ENCODE measurements at places on chromosomes 13 and 19.

GRCh38 chr13:99320693-99321481 is 13.7 kb upstream of the GPR183 start:
- no peak for DNase-seq

- no peak for DNase-seq
These were observed 7.7 kb downstream of the IRF2BP1 start for GRCh38 chr19:45878043-45878794.

DNA sequence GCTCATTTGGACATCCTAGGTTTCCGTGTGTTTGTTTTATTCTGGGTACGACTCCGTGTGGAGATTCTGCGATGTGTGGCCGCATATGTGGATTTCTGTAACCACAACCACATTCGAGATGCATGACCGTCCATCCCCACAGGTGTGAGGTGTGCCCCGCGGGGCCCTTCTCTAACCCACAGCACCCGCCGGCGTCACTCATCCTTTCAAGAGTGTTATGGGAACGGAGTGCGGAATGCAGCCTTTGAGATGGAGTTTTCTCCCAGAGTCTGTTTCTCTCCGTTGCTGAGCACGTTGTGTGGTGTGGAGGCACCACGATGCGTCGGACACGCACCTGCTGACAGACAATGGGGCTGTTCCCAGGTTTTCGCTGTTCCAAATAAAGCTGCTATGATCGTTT is 40.0 kb downstream of the C13orf46 start:
- DNase-seq = no peak

DNA sequence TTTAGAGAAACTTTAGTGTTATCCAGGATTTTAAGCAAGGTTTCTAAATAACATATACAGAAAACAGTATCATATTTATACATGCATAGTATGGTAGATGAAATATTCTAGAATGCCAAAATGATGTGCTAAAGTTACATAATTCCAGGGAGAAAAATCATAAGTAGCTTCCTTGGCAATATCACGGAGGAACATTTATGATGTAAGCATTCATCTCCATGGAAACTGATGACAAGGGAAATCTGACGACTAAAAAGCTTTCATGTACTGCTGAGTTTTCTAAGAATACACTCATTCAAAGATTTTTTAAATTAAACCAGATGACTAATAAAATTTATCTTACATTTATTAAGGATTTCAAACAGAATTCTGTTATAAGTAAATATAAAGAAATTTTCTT is 4.7 kb downstream of the TEX30 start:
- DNase-seq = no peak

GRCh38 chr13:81018936-81019335 is 678.0 kb upstream of the SPRY2 start:
- no peak for DNase-seq

DNA sequence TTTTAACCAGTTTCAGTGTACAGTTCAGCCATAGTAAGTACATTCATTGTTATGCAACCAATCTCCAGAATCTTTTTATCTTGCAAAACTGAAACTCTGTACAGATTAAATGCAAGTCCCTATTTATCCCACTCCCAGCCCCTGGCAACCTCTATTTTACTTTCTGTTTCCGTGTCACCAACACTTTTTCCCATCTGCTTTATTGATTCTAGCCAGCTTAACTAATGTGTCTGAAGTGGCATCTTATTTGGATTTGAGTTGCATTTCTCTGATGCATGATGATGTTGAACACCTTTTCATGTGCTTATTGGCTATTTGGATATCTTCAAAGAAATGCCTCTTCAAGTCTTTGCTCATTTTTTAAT is 18.9 kb downstream of the SPATA13 start:
- DNase-seq = no peak

DNA sequence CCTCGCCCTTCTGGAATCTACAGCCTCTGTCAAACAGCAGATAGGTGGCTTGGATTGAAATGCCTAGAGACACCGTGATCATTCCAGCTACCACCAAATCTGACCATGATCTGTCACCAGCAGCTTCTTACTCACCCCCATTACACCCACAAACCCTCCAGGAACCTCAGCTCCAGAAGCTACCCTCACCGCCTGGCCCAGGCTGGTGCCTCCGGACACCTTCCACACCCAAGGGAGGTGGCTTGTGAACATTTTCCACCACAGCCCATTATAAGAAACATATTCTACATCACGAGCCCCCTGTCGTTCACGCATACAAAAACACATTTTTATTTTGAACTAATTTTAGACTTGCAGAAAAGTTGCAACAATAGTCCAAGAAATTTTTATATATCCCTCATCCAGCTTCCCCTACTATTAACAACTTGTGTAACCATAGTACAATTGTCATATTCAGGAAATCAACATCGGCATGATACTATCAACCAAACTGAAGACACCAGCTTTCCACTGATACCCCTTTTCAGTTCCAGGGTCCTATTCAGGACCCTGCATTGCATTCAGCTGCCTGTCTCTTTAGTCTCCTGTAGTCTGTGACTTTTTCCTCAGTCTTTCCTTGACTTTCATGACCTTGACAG is 15.4 kb upstream of the UBE2L5 start:
- no peak for DNase-seq

DNA sequence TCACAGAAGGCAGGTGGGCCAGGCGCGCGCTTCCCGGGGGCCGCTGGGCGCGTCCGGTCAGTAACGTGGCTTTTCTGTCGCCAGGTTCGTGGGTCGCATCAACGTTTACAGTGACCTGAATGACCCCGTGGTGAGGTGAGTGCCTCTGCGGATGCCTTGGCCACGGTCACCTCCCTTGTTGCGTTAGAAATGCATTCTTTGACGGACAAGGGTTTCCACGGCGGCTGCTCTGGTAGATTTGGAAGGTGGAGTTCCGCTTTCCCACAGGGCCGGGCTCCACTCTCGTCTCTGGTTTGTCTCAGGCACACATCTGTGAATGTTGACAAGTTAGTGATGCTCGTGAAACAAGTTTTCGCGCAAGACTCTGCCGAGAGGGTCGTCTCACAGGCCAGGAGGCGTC is 130.0 kb downstream of the ATP11A start:
- no peak for DNase-seq

DNA sequence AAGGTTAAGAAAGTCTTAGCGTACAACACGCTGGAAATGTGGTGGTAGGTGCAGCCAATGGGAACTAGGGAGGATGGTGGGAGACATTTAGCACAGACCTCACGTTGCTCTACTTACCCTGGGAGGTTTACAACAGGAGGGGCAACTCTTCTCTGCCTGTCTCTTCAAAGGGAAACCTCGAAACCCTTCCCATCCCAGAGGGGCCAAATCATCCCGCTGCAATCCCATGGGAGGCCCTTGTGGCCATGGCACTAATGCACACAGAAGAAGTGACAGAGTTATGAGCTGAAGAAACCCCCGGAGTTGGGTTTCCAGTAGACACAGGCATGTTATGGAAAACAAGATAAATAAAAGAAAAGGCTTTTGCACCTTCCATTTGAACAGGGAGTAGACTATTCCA is 35.6 kb downstream of the SHISA2 start:
- no peak for DNase-seq

- no peak for DNase-seq
These were observed 9.0 kb downstream of the FPR3 start for GRCh38 chr19:51803967-51804366.
